ENCODE measurements at places on chromosomes 2 and 18.

- DNase-seq: no peak
Measured at GRCh38 chr18:78980777-78981380, 1.3 kb downstream of the SALL3 start.

DNA sequence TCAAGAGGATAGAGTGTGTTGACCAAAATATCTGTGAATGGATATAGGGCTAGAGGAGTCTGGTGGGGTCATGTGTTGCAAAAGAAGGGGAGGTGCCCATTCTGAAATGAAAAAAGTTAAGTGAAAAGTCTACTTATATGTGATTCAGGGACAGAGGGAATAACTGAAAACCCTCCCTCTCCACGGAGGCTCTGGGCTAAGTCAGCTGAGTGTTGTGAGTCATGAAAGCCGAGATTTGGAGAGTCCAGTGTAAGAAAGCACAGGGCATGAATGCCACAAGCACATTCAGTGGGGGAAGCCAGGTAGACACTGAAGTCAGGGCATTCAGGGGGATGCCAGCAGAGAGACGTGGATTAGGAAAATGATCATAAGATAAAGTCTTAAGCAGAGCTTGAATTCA, 871.9 kb downstream of the TSN start:
- DNase-seq: no peak

DNA sequence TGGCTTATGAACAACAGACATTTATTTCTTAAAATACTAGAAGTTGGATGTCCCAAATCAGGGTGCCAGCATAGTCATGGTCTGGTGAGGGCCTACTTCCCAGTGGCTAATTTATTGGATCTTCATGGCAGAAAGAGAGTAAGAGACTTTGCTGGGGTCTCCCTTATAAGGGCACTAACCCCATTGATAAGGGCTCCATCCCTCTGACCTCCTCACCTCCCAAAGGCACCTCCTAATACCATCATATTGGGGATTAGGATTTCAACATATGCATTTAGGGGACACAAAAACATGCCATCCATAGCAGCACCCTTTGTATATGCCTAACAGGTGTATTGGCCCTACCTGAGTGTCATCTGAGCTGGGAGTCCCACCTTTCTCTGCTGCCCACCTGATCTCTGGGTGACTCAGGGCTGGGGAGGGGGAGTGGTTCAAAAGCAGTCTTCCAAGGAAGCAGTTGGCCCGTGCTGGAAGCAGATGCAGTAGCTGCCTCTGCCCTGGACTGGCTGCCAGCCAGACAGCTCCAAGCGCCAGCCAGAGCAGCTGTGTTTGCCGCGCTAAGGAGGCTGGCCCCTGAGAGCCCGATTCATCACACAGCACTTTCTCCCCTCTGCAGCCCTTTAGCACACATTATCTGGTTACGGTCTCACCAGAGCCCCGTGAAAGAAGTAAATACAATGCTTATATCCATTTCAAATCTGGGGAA, 84.6 kb downstream of the SMAD7 start:
- no peak for DNase-seq

DNA sequence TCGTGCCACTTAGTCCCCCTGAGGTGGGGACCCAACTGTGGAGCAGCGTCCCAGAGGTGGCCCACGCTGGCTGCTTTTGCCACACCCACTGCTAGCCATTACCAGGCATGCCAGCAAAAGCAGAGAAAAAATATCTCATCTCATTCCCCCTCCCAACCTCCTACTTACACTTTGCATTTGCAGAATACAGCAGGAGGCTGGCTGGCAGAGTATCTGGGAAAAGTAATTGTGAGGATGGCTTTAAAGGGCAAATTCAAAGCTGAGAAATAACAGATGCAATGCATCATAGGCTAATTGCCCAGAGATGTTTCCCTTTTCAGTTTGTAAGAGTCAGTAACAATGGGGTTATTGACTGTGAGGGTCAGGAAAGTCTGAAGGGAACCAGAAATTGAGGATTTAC, 438.1 kb upstream of the DSEL start:
- no peak for DNase-seq

- DNase-seq: no peak
Measured at GRCh38 chr18:71832946-71833617, 711.1 kb downstream of the CBLN2 start.

- DNase-seq: no peak
Measured at GRCh38 chr2:20052861-20053281, 1.4 kb upstream of the LAPTM4A start.

- no peak for DNase-seq
Measured at GRCh38 chr2:25035537-25036220, 6.2 kb upstream of the EFR3B start.

- no peak for DNase-seq
Measured at GRCh38 chr2:231410293-231411004, 14.9 kb downstream of the B3GNT7 start.

DNA sequence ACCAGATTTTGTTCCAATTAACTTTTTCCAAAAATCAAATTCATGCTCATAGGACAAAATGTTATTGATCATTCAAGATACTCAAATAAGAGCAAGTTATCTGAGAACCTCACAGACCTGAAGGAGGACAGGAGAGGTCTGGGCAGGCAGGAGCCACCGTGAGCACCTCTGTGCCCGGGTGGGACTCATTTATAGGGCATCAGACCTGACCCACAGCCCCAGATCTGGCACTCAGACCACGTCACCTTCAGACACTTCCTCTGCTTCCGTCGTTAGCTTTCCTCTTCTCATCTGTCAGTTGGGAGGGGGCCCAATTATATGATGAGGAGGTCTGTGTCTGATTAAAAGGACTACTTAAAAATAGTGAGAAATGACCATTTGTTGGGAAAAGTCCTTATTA, 169.4 kb downstream of the EIPR1 start:
- DNase-seq: no peak

- no peak for DNase-seq
Measured at GRCh38 chr2:99754210-99754609, 264.4 kb upstream of the REV1 start.

DNA sequence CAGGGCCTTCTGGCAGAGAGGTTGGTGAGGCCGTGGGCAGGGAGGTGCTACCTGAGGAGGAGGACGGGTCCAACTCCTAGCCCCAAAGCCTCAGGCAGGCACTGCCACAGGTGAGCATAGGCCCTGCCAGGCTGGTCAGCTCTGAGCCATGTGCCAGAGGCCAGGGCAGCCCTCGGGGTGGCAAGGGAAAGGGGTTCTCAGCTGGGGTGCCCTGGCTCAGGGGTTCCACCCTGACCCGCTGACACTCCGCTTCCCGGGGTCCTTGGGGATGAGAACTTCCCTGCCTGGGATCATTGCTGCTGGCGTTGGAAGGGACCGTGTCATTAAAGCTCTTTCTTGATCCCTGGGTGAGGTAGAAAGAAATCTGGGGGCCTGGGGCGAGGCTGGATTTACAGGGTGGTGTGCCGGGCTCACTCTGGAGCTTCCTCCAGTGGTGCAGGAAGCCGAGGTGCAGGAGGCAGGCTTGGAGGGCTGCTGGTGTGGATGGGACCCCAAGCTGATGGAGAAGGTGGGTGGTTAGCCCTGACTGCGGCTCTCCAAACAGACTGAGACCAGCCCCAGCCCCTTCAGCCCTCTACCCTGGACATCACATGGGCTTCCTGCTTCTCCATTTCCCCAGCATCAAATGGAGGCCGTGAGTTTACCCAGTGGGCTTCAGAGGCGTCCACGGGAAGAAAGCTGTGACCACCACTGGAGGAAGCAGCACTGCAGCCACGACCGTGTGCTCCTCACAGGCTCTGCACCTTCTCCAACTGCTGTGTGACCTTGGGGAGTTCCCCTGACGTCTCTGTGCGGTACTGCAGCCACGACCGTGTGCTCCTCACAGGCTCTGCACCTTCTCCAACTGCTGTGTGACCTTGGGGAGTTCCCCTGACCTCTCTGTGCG, 295.2 kb downstream of the NDUFA10 start:
- no peak for DNase-seq

- no peak for DNase-seq
Measured at GRCh38 chr2:67255933-67256615, 141.1 kb upstream of the ETAA1 start.

DNA sequence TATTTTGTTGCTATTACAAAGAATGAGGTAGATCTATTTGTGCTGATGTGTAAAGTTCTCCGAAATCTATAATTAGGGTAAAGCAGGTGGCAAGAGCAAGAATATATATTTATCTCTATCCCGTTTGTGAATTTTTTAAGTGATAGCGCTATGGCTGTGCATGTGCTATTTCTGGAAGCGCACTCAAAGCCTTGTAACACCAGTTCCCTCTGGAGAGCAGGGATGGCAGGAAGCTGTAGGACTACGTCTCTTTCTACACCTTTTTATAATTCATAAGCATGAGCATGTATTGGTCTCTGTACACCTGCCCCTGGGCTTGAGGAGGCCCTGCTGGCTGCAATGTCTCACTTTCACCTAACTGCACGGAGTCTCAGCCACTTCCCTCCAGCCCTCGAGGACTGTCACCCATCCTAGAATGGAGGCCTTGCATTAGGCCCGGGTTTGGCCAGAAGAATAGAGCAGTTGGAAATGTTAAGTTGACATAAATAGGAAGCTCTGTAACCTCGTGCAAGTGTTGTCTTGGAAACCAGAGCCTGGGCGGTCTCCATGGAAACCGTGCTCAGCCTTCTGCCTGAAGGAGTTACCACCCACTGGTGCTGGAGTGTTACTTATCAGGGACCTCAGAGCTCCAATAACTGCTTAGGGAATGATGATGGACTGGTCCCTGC, 20.9 kb downstream of the ITM2C start:
- no peak for DNase-seq

DNA sequence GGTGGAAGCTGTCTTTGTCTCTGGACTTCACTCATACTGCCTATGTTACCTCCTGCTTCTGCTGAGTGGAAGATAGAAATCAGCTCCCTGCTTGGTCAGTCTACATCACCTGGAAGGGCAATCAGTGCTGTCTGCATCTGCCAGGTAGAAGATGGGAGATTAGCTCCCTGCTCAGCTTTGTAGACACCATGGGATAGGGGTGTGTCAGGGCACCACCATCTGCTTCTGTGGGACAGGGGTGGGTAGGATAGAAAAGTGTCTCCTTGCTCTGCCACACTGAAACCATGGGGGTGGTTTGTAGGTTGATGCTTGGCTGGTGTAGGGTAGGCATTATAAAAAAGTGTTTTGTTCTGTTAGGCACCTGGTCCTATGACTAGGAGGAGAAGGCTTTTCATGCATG, 34.1 kb downstream of the STARD6 start:
- DNase-seq: no peak

DNA sequence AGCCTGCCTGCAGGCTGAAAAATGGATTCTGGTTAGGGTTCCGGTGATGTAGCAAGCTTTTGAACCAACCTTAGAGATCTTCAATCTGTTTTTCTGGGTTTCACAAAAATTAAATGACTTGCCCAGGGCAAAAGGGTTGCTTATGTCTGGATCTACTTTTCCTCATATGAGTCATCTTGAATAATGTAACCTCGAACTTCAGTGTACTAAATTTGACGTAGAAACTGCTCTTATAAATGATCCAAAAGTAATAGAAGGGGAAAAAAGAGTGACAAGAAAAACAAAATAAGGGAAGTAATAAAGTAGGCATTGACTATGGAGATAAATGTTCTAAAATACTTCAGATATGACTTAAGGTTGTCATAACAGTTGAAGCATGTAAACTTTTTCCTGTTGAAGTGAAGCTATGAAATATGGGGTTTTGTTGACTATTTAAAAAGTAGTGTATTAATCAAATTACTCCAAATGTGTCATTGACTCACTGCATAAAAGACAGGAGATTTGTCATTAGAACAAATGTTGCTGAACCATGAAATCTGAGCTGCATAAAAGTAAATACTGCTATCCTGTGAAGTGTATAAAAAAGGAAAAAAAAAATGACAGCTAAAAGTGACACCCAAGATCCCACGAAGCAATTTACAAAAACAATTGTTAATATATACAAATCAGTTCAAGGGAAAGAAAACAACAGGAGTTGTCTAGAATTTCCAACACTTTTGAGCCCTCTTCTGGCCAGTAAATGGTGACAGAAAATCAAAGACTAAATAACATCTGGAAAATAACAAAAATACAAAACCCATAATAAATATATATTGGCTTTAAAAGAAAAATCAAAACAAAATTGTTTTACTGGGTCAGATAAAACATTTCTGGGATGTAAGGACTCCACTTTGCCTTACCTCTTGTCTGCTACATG, 103.6 kb upstream of the SERPINE2 start:
- DNase-seq: no peak

- DNase-seq: no peak
Measured at GRCh38 chr2:104871972-104872865, 18.3 kb downstream of the POU3F3 start.

DNA sequence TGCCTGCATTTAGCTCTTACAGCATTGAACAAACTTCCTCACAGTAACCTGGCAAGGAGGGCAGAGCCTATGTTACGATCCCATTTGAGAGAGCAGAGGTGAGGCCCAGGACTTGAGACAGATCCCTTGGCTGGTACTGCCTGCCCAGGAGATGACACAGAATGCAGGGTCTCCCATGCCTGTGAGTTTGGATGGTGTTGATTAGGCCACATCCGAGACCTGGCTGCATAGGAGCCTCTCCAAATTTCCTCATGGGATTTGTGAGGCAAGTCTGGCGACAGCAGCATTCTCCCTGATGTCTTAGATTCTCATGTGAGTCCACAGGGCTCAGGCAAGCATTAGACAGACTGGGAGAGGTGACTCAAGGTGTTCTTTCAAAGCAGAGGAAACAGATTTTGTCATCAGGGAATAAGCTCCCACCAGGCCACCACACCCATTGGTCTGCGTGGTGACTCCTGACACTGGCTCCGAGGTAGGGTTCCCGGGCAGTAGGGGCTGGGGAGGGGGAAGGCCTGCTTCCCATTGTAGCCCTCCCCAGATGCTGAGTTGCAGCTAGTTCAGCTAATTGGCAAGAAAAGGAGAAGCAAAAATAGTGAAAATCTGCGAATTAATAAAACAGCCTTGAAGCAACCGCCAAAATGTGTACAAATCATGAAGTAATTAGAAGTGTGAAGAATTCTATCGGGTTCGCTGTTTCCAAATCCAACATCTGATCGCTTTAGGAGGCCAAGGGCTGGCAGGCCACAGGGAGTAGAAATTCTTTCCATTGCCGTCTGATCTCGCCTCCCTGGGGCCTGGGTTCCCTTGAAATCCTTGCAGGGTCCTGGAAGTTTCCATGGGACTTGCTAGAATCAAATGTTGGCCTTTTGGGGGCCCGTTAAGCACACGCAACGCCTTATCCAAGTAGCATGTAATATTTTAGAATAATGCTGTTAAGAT, 68.0 kb downstream of the MAPK4 start:
- no peak for DNase-seq

DNA sequence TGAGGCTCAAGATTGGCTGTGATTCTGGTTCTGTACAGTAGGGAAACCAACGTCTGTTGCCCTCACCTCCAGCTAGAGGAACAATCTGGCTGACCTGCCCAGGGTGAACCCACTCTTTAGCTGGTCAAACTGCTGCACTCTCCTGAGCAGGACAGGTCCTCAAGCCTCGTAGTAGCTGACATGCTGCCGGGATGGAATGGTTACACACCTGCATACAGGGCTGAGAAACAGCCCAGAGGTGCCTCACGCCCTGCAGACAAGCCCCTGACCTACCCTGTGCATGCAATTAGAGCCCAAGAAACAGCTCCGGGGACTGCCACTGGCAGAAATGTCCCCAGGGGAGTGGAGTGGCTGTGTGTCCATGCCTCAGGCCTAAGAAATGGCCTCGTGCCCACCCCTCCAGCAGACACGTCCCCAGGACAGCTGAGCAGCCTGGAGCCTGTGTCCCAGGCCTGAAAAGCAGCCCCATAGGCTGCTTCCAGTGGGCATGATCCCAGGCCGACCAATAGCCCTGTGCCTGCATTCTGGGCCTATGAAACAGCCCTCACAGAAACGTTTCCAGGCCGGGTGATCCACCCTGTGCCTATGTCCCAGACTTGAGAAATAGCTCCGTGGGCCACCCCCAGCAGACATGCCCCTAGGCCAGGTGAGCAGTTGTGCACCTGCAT, 25.4 kb downstream of the BOLL start:
- no peak for DNase-seq

GRCh38 chr18:35122586-35123224, 81.5 kb downstream of the MAPRE2 start:
- no peak for DNase-seq

All from stimulated activated CD8-positive, alpha-beta memory T cell treated with anti-CD3 and anti-CD28 coated beads, Interleukin-4, amount 100 ng/mL, for 24 hours (primary cell).